ENCODE measurements at places on chromosomes 7 and 10.
A peak's percentile ranks its signal among the peaks of the same experiment; 100 is the strongest.

DNA sequence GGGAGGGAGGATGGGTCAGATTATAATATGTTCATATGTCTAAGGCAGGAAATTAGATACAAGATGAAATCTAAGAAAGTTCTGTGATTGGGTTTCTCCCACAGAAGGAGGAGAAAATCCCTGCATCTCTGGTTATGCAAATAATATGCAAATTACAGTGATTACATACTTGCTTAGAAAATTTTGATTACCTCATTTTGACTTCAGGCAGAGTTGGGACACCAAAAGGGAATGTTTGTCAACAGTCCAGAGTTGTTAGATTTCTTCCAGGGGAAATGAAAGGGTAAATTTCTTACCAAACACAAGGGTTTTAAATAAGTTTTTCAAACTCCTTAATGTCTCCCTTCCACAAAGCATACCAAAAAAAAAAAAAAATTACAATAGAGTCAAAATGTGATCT is 101.4 kb upstream of the STEAP1B start:
- no peaks in the 10 kb centered on the region for H3K4me1 ChIP-seq
- no peaks in the 10 kb centered on the region for H3K36me3 ChIP-seq
- no peak overlapping the region for H3K4me3 ChIP-seq

DNA sequence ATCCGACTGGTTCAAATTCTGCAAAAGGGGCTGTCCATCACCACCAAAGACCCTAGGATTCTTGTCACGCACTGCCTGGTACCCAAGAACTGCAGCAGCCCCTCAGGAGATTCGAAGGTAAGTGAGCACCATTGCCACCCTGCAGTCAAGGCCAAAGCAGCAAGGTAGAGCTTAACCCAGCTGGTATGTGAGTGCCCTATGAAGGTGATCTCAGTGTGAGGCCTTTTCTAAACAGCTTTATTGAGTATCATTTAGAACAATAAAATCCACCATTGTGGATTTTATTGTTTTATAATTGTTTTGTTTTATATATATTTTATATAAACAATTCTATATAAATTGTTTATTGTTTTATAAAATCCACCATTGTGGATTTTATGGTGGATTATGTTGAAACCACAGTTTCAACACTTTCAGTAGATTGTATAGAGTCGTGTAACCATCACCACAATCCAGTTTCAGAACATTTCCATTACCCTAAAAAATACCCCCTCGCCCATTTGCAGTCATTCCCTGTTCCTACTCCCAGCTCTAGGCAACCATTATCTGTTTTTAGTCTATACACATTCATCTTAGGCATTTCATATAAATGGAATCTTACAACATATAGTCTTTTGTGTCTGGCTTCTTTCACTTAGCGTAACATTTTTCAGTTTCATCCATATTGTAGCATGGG is 20.1 kb upstream of the CALU start:
- no peak overlapping the region for H3K27ac ChIP-seq
- H3K4me1 ChIP-seq = peaks cover 1% of the 10 kb centered on the region
- no peaks in the 10 kb centered on the region for H3K36me3 ChIP-seq
- no peak overlapping the region for H3K4me3 ChIP-seq

- no peak overlapping the region for H3K4me3 ChIP-seq
- DNase-seq = no peak
- H3K36me3 ChIP-seq = no peaks in the 10 kb centered on the region
- H3K27me3 ChIP-seq = peaks cover 23% of the 10 kb centered on the region
Measured at GRCh38 chr7:12565873-12566272, 4.6 kb upstream of the SCIN start.

GRCh38 chr7:42138691-42139090 is 98.3 kb downstream of the GLI3 start:
- no peak overlapping the region for H3K4me3 ChIP-seq
- DNase-seq = no peak
- no peak overlapping the region for H3K27ac ChIP-seq
- no peaks in the 10 kb centered on the region for H3K4me1 ChIP-seq
- peaks cover 15% of the 10 kb centered on the region for H3K27me3 ChIP-seq

DNA sequence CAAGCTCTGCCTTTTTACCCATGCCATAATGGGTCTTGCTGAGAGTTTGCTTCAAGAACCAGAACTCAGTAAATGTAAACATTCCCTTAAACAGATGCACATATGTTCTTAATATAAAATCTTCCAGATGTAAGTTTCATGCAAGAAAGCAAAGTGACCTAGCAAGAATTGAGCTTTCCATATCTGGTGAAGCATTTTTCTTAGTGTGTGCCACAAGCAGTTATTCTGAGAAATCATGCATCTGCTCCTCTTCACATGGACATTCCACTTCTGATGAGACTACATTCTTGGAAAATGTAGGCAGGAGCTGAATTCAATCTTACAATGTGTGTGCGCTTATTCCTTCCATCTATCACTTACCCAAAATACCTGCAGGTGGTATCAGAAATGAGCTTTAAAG is 227.8 kb upstream of the LRRTM3 start:
- no peak overlapping the region for H3K27ac ChIP-seq
- no peaks in the 10 kb centered on the region for H3K36me3 ChIP-seq
- no peaks in the 10 kb centered on the region for H3K27me3 ChIP-seq

- DNase-seq = no peak
- no peak overlapping the region for H3K27ac ChIP-seq
- peaks cover 11% of the 10 kb centered on the region for H3K4me1 ChIP-seq
- peaks cover 5% of the 10 kb centered on the region for H3K36me3 ChIP-seq
- H3K27me3 ChIP-seq = no peaks in the 10 kb centered on the region
Measured at GRCh38 chr10:72173619-72174296, 42.1 kb upstream of the ANAPC16 start.

- no peaks in the 10 kb centered on the region for H3K36me3 ChIP-seq
- no peaks in the 10 kb centered on the region for H3K4me1 ChIP-seq
- H3K4me3 ChIP-seq = no peak overlapping the region
- no peaks in the 10 kb centered on the region for H3K27me3 ChIP-seq
- DNase-seq = no peak
Measured at GRCh38 chr10:60203993-60204618, 185.6 kb downstream of the ANK3 start.

- H3K27me3 ChIP-seq = no peaks in the 10 kb centered on the region
- no peak overlapping the region for H3K27ac ChIP-seq
- no peak for DNase-seq
- no peaks in the 10 kb centered on the region for H3K4me1 ChIP-seq
- no peak overlapping the region for H3K4me3 ChIP-seq
Measured at GRCh38 chr7:52838981-52839411, 196.4 kb upstream of the POM121L12 start.

GRCh38 chr10:5983774-5984173 is 6.4 kb upstream of the IL15RA start:
- no peaks in the 10 kb centered on the region for H3K36me3 ChIP-seq
- H3K4me1 ChIP-seq = peaks cover 9% of the 10 kb centered on the region
- H3K27ac ChIP-seq = no peak overlapping the region
- H3K4me3 ChIP-seq = no peak overlapping the region
- H3K27me3 ChIP-seq = peaks cover 4% of the 10 kb centered on the region

DNA sequence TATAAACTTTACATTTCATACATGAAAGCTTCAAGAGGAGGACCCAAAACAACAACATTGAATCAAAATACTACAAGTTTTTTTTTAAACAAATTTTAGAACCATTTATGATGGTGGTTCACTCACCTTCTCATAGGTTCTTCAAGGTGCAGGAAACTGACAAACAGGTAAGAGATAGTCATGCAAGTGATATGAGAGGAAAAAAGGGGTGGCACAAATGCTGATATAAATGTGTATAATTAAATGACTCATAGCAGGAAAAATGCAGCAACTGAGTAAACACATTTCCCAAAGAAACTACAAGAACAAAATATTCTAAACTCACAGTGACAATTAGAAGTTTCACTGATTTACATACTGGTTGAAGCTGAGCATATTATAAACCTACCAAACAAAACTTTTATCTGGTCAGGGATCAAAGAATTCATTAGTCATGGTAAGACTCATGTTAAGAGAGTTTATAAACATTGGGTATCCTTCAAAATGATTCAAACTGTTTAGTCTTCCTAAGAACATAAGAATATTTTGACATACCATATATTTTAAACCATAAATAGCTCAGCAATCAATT is 14.1 kb downstream of the ZWINT start:
- no peaks in the 10 kb centered on the region for H3K36me3 ChIP-seq
- no peak overlapping the region for H3K27ac ChIP-seq
- H3K4me3 ChIP-seq = no peak overlapping the region
- no peak for DNase-seq
- H3K27me3 ChIP-seq = no peaks in the 10 kb centered on the region
- no peaks in the 10 kb centered on the region for H3K4me1 ChIP-seq

- peaks cover 8% of the 10 kb centered on the region for H3K4me1 ChIP-seq
- no peaks in the 10 kb centered on the region for H3K36me3 ChIP-seq
- H3K4me3 ChIP-seq = no peak overlapping the region
- no peak for DNase-seq
- peaks cover 5% of the 10 kb centered on the region for H3K27me3 ChIP-seq
Measured at GRCh38 chr10:62839590-62839989, 23.4 kb upstream of the EGR2 start.

- no peaks in the 10 kb centered on the region for H3K27me3 ChIP-seq
- H3K27ac ChIP-seq = no peak overlapping the region
- H3K4me1 ChIP-seq = no peaks in the 10 kb centered on the region
- H3K4me3 ChIP-seq = no peak overlapping the region
- peaks cover 43% of the 10 kb centered on the region for H3K36me3 ChIP-seq
Measured at GRCh38 chr10:50326757-50327701, 75.7 kb upstream of the ASAH2 start.

- H3K36me3 ChIP-seq = no peaks in the 10 kb centered on the region
- H3K27ac ChIP-seq = peak overlapping the region; percentile 49
- no peaks in the 10 kb centered on the region for H3K27me3 ChIP-seq
- H3K4me1 ChIP-seq = peaks cover 12% of the 10 kb centered on the region
Measured at GRCh38 chr10:5447056-5447455, 34.7 kb downstream of the NET1 start.

DNA sequence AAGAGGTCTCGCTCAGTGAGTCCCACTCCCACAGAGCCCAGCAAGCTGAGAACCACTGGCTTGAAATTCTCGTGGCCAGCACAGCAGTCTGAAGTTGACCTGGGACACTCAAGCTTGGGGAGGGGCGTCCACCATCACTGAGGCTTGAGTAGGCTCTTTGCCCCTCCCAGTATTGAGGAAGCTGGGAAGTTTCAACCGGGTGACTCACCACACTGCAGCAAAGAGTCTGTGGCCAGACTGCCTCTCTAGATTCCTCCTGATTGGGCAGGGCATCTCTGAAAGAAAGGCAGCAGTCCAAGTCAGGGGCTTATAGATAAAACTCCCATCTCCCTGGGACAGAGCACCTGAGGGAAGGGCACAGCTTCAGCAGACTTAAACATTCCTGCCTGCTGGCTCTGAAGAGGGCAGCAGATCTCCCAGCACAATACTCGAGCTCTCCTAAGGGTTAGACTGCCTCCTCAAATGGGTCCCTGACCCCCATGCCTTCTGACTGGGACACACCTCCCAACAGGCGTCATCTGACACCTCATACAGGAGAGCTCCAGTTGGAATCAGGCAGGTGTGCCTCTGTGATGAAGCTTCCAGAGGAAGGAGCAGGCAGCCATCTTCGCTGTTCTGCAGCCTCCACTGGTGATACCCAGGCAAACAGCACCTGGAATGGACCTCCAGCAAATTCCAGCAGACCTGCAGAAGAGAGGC is 970.9 kb upstream of the LRRN3 start:
- H3K27me3 ChIP-seq = peaks cover 6% of the 10 kb centered on the region
- DNase-seq = no peak
- H3K4me3 ChIP-seq = no peak overlapping the region
- H3K36me3 ChIP-seq = peaks cover 12% of the 10 kb centered on the region
- H3K4me1 ChIP-seq = no peaks in the 10 kb centered on the region
- no peak overlapping the region for H3K27ac ChIP-seq

DNA sequence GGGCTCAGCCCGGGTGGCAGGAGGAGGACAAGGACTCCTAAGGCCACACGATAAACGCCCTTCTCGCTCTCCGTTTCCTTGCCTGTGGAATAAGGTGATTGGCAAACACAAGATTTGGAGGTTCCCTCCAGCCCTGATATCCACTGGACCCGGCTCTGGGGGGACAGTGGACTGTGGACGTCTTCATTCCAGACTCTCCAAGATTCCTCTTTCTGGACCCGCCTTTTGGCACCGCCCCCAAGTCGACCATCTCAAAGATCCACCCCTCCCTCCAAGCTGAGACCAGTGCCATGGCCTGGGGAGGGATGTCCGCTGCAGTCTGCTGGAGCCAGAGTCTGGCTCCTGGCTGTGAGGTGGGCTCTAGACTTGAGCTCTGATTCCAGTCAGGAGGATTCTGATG is 23.6 kb downstream of the ZNF783 start:
- H3K36me3 ChIP-seq = no peaks in the 10 kb centered on the region
- peaks cover 41% of the 10 kb centered on the region for H3K4me1 ChIP-seq
- no peaks in the 10 kb centered on the region for H3K27me3 ChIP-seq
- no peak for DNase-seq

- no peak overlapping the region for H3K4me3 ChIP-seq
- H3K4me1 ChIP-seq = peaks cover 7% of the 10 kb centered on the region
- H3K27ac ChIP-seq = no peak overlapping the region
- no peaks in the 10 kb centered on the region for H3K36me3 ChIP-seq
- peaks cover 7% of the 10 kb centered on the region for H3K27me3 ChIP-seq
Measured at GRCh38 chr10:91758303-91759146, 39.7 kb upstream of the TNKS2 start.

DNA sequence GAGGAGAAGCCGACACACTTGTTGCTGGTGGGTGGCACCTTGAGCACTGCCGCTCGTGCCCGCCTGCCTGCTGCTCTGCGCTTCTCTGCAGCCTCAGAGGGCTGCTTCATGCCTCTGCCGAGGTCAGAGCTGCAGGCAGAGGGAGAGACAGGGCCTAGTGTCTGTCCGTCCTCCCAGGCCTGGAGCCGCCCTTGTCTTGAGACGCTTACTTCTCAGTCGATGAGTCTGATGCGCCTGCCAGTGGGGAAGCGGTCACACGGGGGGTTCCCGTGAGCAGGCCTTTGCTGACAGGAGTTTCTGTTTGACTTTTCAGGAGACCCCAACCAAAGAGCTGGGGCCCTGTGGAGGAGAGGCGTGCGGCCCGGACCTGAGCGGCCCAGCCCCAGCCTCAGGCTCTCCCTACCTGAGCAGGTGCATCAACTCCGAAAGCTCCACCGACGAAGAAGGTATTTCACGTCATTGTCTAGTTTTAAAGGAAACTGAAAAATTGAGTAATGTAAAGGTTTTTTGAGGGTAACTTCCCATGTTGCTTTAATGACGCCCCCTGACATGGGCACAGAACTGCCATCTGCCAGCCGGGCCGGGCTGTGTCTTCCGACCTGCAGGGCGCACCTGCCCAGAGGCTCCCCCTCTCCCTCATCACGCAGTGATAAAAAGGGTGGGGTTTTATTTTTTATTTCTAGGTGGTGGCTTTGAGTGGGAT is 7.8 kb upstream of the BHLHA15 start:
- peak overlapping the region; percentile 85 for H3K4me3 ChIP-seq
- peaks cover 73% of the 10 kb centered on the region for H3K4me1 ChIP-seq
- DNase-seq = no peak
- peaks cover 27% of the 10 kb centered on the region for H3K36me3 ChIP-seq

DNA sequence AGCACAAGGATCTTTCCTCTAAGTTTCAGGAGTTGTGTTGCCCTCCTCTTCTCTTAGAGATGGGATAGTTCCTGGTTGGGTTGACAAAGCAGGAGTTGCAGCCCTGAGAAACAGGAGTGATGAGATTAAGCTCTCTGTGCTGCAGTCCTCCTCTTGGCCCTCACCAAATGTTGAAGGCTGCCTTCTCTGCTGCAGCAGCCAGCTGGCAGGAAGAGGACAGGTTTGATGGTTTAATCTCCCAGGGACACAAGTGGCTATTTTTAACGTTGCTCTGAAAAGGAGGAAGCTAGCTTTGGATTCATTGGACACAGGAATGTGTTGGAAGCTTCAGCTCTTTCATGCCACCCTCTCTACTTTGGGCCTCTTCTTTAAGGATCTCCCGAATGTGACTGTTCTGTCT is 9.4 kb downstream of the STRIP2 start:
- no peak for DNase-seq

- peak overlapping the region; percentile 83 for H3K27ac ChIP-seq
- H3K4me1 ChIP-seq = peaks cover 28% of the 10 kb centered on the region
- H3K36me3 ChIP-seq = no peaks in the 10 kb centered on the region
- H3K27me3 ChIP-seq = peaks cover 8% of the 10 kb centered on the region
- H3K4me3 ChIP-seq = peak overlapping the region; percentile 40
- DNase-seq = peak; percentile 17
Measured at GRCh38 chr10:60728056-60728455, 50.2 kb upstream of the CDK1 start.

Measured in naive thymus-derived CD8-positive, alpha-beta T cell (primary cell).